NCI-H82 (cell line): ENCODE measurements at places on chromosomes 12 and 14.

DNA sequence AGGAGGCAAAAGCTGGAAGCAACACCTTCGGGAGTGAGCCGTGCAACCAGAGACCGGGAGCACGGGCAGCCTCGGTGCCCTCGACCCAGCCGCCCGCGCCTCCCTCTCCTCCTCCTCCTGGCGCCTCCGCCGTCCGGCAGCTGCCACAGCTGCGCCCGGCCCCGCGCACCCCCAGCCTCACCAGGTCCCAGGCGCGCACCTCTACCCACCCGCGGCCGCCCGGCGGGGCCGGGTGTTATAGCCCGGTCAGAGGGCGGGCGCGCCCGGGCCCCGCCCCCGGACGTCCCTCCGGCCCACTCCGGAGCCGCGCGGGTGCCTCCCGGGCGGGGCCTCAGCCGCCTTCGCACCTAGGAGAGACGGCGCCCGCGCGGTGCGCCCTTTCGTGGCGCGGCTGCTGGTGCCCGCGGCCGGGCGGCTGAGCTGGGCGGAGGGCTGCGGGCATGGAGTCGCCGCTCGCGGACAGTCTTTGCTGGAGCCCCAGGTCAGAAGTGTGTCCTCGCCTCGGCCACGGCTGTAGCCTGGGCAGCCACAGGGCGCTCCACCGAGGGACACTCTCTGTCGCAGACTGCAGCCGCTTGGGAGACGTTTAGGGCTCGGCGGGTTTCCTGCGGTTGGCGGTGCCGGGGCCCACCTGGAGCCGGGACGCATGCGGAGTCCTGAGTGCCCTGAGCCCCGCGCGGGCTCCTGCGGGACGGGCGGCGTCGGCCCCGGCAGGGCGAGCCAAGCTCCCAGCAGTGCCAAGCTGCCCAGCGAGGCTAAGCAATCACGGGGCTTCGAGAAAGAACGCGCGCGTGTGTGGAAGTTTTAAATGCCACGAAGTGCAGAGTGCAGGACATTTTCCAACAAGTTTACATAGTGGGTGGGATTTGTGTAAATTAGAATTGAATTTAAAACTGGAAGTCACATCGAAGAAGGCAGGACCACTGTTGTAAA lies at the start of gene CPM:
CPM (minus strand) TSS at position 211 of the 933 bp plus-strand sequence. CDS start 334 bp downstream, outside the sequence.
- DNase-seq = peak; percentile 78

- no peak for DNase-seq
These were observed 84.2 kb upstream of the STXBP6 start for GRCh38 chr14:25134184-25134583.

- DNase-seq = no peak
These were observed 18.1 kb downstream of the JAG2 start for GRCh38 chr14:105150368-105151083.

DNA sequence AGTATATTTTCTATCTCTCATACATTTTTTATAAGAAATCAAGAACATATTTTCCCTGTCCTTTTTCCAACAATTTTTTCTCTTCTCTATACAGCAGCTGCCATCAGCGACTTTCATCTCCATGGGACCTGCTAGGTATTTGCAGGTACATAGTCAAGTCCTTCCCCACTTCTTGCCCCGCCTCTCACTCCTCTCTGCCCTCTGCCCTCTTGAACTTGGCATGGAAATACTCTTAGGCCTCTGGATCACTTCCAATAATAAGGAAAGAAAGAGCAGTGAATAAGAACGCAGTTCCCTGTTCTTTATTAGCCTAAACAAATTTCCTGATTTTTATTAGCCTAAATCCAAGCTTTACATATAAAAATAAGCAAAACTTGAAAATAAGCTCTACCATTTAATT lies 353.1 kb downstream of the SEC23A start:
- no peak for DNase-seq

DNA sequence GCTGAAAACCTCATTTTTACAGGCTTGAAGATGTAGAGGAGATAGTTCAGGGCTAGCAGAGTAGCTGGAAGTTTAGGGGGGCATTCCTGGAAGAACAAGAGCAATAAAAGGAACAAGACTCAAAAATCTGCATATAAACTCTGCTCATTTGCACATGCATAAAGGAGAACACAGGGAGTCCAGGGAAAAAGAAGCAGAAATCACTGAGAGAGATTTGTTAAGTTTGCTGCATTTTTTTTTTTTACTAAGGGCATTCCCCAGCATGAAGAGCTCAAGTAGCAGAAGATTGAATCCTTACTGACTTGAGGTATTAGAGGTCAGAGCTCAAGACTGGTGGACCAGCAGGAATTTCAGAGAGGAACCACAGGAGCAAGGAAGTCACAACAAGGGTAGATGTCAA lies 28.2 kb upstream of the BCL11B start:
- DNase-seq = no peak

GRCh38 chr12:27513155-27513824 lies 10.7 kb upstream of the PPFIBP1 start:
- DNase-seq = no peak

DNA sequence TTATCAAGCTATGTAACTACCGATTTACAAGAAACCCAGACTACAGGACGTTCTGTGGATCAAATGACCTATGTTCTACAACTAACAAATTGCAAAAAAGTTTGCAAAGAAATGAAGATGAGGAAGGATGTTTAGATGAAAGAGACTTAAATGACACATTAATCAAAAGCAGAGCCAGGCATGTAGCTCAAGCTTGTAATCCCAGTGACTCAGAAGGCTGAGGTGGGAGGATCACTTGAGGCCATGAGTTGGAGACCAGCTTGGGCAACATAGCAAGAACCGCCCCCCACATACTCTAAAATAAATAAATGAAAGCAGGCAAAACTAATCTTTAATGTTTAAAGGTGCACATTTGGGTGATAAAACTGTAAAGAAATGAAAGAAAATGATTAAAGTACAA lies 331.9 kb downstream of the BTG1 start:
- no peak for DNase-seq

DNA sequence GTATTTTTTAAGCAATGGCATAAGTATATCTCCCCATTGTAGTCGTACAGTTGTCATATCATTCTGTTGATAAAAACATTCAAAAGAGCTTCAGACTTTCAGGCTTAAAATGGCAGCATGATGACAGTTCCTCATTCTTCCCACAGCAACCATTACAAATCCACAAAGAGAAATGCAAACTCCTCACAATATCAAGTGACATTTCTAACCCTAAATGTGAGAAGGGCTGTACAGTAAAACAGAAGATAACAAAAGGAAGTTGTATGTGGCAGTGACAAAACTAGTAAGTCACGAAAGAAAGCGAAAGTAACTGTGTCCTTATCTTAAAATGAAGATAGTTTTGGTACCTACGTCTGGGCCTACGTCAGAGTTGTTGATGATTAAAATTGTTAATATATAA lies 46.7 kb downstream of the GXYLT1 start:
- DNase-seq = no peak

- DNase-seq = no peak
These were observed 28.1 kb downstream of the TTC6 start for GRCh38 chr14:37623426-37623951.

DNA sequence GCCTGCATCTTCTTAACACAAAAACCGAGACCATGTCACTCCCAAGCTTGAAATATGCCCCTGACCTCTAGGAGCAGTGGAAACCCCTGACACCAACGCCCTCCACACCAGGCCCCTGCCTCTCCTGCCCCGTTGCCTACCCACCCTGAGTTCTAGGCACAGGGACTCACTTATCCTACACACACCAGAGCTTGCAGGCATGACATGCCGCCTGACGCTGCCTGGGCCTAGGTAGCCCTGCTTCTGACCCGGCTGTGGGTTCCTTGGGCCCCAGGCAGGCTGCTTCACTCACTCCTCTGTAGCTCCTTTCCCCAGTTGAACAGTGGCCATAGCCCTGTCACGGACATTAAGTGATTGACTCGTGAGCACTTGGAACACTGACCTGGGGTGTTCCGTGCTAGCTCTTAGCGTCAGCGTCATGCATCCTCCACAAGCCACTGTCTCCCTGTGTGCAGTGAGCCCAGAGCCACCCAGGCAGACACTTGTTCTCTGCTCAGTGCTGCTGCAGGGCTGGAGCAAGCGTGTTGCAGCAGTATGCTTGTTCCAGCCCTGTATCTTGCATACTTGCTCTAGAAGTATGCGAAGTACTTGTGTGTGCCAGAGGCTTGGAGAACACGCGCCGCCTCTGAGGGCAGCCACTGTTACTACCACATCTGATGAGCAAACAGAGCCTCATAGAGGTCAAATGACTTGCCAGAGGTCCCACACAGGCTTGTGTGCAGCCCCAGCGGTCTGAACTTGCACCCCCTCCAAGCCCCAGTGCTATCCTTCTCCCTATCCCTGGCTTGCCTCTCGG lies 15.6 kb downstream of the OTUB2 start:
- DNase-seq = no peak

GRCh38 chr14:35044939-35045797 lies 904 bp upstream of the FAM177A1 start:
- no peak for DNase-seq

GRCh38 chr14:20789230-20789813 lies 8.3 kb downstream of the RNASE6 start:
- DNase-seq = no peak

DNA sequence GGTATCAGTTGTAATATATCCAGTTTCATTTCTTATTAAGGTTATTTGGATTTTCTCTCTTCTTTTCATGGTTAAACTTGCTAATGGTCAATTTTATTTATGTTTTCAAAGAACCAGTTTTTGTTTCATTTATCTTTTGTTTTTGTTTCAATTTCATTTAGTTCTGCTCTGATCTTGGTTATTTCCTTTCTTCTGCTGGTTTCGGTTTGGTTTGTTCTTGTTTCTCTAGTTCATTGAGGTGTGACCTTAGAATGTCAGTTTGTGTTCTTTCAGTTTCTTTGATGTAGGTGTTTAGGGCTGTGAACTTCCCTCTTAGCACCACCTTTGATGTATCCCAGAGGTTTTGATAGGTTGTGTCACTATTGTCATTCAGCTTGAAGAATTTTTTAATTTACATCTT lies 145.6 kb upstream of the SLCO1B1 start:
- DNase-seq = no peak

GRCh38 chr12:101039848-101040531 lies 170.0 kb downstream of the SLC5A8 start:
- no peak for DNase-seq
